ENCODE measurements at places on chromosomes 3 and 15. TPM values are rescaled to one million over a fixed set of nuclear protein-coding genes. Genes with fewer than 3 reads are reported as not detected.

- DNase-seq: no peak
Observed at GRCh38 chr3:54784021-54784420, 143.8 kb downstream of the LRTM1 start.

DNA sequence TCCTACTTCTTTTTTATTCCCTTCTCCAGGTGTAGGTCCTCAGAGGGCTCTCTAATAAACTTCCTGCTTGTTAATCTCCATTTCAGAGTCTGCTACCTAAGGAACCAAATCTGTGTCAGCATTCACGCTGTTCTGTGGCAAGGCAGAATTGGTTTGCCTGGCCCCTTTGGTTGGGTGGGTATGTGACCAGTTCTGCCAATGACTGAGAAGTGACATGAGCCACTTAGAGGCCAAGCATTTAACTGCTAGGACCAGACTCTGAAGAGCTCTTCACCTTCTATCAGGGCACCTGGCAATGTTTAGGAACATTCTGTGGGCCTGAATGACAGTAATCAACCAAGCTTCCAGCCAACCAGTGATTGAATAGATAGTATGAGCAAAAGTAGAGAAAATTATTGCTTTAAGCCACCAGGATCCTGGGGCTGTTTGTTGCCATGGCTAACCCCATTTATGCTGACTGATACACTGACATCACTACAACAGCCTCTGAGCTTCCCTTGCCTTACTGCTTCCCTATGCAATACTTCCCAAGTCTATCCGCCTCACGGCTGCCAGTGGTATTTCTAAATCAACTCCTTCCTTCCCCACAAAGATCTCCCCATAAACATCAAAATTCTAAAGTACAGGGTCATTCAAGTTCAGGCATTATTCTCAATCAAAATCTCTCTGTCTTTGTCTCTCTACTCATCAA lies 7.6 kb downstream of the FRMD4B start:
- DNase-seq: no peak

DNA sequence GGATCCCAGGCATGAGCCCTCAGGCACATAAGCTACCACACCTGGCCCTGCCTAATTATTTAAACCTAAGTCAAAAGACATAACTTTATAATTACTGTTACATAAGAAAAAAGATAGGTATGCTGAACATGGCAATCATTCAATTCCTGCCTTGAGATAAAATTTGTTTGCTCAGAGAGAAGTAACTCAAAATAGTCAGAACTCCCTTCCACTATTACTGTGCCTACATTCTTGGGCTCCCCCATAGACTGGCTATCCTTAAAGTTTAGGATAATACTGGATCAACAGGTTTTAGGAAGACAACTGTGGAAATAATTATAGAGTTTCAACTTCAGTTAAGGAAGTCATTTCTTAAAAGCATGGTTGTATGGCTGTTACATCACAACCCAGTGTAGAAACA lies 9.9 kb downstream of the WDR53 start:
- no peak for DNase-seq

Gene KCNMB3
- total RNA-seq: 2.7 TPM
